ENCODE measurements at places on chromosomes 1 and 21. TPM values are rescaled to one million over a fixed set of nuclear protein-coding genes. Genes with fewer than 3 reads are reported as not detected.

- H3K27me3 ChIP-seq = peaks cover 5% of the 10 kb centered on the region
- no peak overlapping the region for H3K27ac ChIP-seq
- no peaks in the 10 kb centered on the region for H3K36me3 ChIP-seq
- no peak overlapping the region for H3K4me3 ChIP-seq
Observed at GRCh38 chr1:41341772-41342562, 19.3 kb upstream of the FOXO6 start.

DNA sequence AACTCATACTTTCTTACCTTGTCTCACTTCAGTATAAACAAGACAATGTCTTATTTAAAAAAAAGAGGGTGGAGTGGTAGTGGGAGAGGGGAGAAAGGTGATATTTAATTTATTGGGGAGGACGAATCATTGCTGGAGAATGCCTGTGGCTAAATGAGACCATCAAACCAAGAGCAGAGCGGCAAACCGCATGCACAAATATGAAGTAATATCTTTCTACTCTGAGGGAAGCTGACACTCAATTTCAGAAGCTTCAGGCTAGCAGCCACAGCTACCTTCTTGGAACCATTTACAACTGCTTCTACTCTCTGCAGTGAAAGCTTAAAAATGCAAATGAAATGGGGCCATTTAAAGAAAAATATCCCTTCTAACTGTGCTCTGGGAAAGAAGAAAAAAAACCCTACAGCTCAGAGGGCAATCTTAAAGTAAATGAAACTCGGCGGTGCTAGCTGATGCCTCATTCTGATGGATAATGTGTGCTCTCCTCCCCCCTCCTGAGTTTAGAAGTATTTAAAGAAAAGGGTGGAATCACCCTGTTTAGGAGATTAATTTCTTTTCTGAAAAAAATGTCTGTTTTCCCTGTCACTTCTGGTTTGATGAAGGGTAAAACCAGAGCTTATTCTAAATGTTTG, 178.2 kb upstream of the CAMK1G start:
- no peak overlapping the region for H3K4me3 ChIP-seq
- H3K27ac ChIP-seq = no peak overlapping the region
- no peak for DNase-seq
- no peaks in the 10 kb centered on the region for H3K4me1 ChIP-seq

DNA sequence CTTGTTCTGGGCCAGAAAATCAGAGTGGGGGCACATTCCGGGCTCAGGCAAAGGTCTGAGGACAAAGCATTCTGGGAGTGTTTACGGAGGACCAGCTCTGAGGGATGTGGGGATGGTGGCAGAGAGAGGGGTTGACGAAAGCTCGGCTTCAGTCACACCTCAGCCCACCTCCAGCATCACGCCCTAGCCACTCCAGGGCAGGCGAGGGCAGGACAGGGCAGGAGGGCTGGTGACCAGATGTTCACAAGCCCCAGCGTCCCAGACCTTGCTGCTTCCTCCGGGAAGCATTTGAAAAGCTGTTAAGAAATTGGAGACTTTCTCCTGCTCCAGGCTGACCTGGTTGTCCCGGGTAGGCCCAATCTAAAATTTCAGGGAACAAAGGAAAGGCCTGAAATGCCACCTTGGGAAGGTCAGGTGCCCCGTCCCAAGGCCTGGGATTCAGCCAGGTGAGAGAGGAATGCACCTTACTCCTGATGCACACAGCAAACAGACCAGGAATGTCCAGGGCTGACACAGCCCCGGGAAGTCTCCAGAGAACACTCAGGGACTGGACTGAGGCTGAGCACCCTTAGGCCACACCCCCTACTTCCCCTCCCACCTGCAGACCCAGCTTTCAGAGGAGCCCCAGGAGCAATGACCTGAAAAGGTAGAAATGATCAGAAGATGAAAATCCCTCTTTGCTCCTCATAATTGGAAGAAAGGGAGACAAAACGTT, 71.9 kb upstream of the KLHDC7A start:
- H3K36me3 ChIP-seq = no peaks in the 10 kb centered on the region
- no peak overlapping the region for H3K27ac ChIP-seq

DNA sequence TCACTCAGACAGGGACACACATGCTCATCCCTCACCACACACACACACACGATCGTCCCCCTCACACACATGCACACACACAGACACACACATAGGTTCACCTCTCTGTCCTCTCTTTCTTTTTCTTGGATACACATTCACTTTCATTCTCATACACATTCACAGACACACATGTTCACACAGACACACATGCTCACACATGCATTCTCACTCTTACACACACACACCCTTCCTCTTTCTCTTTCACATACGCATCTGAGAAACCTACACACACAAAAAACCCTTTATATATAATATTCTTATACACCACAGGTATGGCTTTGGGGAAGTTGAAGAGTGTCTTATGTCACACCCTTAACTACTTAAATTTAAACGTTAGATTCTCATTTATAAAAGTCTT, 248.6 kb upstream of the RUNX1 start:
- no peaks in the 10 kb centered on the region for H3K27me3 ChIP-seq
- no peaks in the 10 kb centered on the region for H3K36me3 ChIP-seq
- no peak overlapping the region for H3K27ac ChIP-seq
- H3K4me1 ChIP-seq = no peaks in the 10 kb centered on the region
- no peak overlapping the region for H3K4me3 ChIP-seq

DNA sequence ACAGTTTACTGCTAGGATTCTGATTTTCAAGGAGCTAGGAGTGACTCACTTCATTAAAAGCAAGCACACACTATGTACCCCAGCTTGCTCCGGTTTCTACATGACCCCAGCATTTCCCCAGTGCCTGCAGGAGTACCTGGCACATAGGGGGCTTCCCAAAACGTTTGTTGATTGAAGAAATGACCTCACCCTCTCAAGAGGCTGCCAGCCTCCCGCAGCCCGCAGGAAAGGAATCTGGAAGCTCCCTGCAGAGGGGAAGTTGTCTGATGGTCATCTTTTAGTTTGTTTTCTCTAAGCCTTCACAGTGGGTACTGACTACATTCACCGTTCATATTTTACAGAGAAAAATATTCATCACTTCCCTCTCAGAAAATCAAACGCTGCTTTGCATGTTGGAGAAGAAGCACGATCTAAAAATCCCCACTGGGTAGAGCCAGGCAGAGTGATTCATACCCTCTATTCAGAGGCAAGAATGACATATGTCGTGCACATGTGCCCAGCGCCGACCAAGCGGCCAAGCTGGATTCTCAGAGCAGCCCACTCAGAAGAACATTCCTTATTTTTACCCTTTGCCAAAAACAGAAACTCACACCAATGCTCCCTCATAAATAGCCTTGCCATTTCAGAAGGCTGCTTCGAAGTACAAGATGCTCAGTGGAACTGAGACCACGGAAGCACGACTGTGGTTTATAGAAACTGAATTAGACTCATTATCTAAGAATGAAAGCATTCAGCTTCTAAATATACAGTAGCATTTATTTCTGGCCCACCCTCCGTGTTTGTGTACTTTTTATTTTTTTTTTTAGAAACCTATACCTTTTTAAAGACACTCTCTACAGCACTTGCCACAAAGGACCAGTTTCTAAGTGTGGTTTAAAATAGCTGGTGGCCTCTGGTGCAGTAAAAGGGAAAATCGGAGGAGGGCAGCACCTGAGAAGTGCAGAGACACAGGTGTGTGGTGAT, 143.2 kb downstream of the MIS18A start:
- H3K36me3 ChIP-seq = no peaks in the 10 kb centered on the region
- no peak overlapping the region for H3K4me3 ChIP-seq

GRCh38 chr1:30572192-30572591, 151.2 kb downstream of the MATN1 start:
- no peaks in the 10 kb centered on the region for H3K4me1 ChIP-seq
- peaks cover 10% of the 10 kb centered on the region for H3K27me3 ChIP-seq
- no peak for DNase-seq
- H3K27ac ChIP-seq = no peak overlapping the region
- H3K4me3 ChIP-seq = no peak overlapping the region

DNA sequence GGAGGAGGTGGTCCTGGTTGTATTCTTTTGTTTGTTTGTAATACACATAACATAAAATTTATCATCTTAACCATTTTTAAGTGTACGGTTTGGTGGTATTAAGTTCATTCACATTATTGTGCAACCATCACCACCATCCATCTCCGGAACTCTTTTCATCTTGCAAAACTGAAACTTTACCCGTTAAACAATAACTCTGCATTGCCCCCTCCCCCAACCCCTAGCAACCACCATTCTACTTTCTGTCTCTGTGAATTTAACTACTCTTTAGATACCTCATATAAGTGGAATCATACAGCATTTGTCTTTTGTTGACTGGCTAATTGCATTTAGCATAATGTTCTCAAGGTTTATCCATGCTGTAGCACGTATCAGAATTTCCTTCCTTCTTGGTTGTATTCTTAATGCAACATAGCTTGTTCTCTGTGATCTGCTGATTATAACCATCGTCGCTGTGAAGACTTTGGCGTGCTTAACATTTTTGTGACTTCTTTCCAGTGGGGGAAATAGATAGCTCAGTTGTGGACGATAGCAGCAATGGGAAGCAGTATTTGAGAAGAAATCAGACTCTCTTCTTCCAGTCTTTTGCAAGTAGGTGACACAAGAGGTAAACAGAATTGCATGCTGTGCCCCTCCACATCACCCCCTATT, 117.5 kb upstream of the HOOK1 start:
- no peak for DNase-seq
- H3K36me3 ChIP-seq = no peaks in the 10 kb centered on the region
- H3K27ac ChIP-seq = peak overlapping the region; percentile 37
- H3K27me3 ChIP-seq = no peaks in the 10 kb centered on the region
- H3K4me1 ChIP-seq = peaks cover 39% of the 10 kb centered on the region

DNA sequence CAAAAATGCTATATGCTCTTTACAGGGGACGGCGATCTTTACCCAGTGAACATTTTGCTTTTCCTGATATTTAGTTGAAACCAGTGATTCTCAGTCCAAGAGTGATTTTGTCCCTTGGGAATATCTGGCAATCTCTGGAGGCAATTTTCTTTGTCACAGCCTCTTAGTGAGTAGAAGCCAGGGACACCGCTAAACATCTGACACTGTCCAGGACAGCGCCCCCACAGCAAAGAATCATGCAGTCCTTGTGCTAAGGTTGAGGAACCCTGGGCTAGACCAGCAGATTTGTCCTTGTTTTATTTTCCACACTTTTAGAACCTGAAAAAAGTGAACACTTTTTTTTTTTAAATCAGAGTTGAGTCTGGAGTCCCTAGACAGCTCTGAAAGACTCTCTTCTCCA, 13.1 kb downstream of the EVA1C start:
- H3K4me1 ChIP-seq = peaks cover 20% of the 10 kb centered on the region
- no peak overlapping the region for H3K4me3 ChIP-seq
- no peaks in the 10 kb centered on the region for H3K27me3 ChIP-seq
- no peak overlapping the region for H3K27ac ChIP-seq

DNA sequence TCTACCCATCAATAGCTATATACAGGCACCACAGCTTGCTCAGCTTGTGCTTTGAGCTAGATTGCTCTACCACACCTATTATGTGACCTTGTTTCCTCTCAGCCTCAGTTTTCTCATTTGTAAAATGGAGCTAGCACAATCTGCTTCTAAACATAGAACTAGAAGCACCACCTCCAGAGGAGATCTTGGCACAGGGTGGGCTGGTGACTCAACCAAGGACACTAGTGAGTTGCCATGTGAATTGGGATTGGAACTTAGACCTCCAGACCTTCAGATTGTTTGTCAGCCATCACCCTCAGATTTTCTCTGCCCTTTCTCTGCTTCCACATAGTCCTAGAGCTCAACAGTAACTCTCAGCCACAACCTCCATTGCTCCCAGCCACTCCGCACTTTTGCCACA, 3.0 kb upstream of the MACO1 start:
- H3K27ac ChIP-seq = no peak overlapping the region
- no peak overlapping the region for H3K4me3 ChIP-seq
- no peak for DNase-seq

GRCh38 chr1:111769517-111770146, 13.9 kb downstream of the DDX20 start:
- H3K27ac ChIP-seq = no peak overlapping the region
- peaks cover 35% of the 10 kb centered on the region for H3K36me3 ChIP-seq
- no peaks in the 10 kb centered on the region for H3K27me3 ChIP-seq
- no peaks in the 10 kb centered on the region for H3K4me1 ChIP-seq

- H3K4me1 ChIP-seq = peaks cover 26% of the 10 kb centered on the region
- H3K27me3 ChIP-seq = no peaks in the 10 kb centered on the region
- DNase-seq = peak; percentile 65
- no peaks in the 10 kb centered on the region for H3K36me3 ChIP-seq
- H3K27ac ChIP-seq = peak overlapping the region; percentile 78
Observed at GRCh38 chr1:203467550-203467921, 8.1 kb upstream of the PRELP start.

DNA sequence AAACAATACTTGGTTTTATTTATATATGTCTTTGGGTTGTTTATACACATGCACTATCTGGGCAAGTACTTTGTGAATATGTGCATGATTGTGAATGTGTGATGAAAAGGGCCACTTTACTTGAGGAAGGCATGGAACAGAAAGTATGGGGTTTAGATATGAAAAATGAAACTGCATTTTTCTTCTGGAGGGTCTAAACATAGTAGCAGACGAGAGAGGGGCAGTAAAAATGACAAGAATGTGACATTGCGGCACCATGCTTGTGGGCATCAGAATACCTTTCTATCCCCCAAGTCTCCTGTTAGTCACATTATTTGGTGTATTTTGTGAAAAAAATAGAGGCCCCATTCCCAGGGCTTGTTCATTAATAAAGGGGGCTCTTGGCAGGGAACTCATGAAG, 15.4 kb upstream of the MPZL1 start:
- no peaks in the 10 kb centered on the region for H3K27me3 ChIP-seq
- no peak overlapping the region for H3K27ac ChIP-seq
- no peak for DNase-seq
- no peak overlapping the region for H3K4me3 ChIP-seq
- peaks cover 31% of the 10 kb centered on the region for H3K36me3 ChIP-seq
- no peaks in the 10 kb centered on the region for H3K4me1 ChIP-seq

DNA sequence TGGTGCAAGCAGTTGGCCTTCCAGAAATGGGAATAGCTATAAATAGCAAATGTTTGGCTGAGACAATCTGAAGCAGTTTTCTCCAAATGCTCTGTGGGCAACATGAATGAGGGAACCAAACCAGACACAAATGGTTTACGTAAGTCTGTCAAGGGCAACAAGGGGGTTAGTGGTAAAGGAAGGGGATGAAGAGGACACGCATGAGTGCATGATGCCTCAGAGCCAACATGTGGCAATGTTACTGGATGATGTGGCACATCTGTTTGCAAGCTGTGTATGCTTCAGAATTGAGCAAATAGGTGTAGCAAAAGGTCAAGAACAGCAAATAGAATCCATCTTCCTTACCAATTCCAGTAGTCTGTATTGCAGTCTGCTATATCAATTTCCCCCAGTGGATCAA, 76.3 kb upstream of the LMO4 start:
- H3K36me3 ChIP-seq = no peaks in the 10 kb centered on the region
- no peaks in the 10 kb centered on the region for H3K27me3 ChIP-seq
- DNase-seq = no peak
- no peaks in the 10 kb centered on the region for H3K4me1 ChIP-seq
- no peak overlapping the region for H3K4me3 ChIP-seq

- H3K4me1 ChIP-seq = peaks cover 32% of the 10 kb centered on the region
- DNase-seq = no peak
- H3K36me3 ChIP-seq = no peaks in the 10 kb centered on the region
- peak overlapping the region; percentile 66 for H3K27ac ChIP-seq
Observed at GRCh38 chr21:38351961-38352521, 95.2 kb downstream of the KCNJ15 start.

GJC2 gene
- total RNA-seq = 6.0 TPM

PTGFR gene
- total RNA-seq = 4.5 TPM

ZBTB37 gene
- total RNA-seq = 15.6 TPM

KRTAP19-2 gene
- not detected for total RNA-seq
